ENCODE measurements at places on chromosomes 12 and 14. TPM values are rescaled to one million over a fixed set of nuclear protein-coding genes. Genes with fewer than 3 reads are reported as not detected.

Gene GALNT8
- 3.7 TPM for polyA plus RNA-seq

Gene OASL
- not detected for polyA plus RNA-seq

Gene LPAR5
- 1.1 TPM for polyA plus RNA-seq

Gene SLC17A8
- 0.06 TPM for polyA plus RNA-seq

Gene KRT2
- not detected for polyA plus RNA-seq

Gene FKBP3
- polyA plus RNA-seq: 114 TPM

Gene C14orf180
- 9.4 TPM for polyA plus RNA-seq

Gene CLEC14A
- 23.9 TPM for polyA plus RNA-seq

Gene PELI2
- 3.7 TPM for polyA plus RNA-seq

Gene SELPLG
- 3.8 TPM for polyA plus RNA-seq

Gene EMC9
- polyA plus RNA-seq: 32.1 TPM

Gene ERP27
- 0.11 TPM for polyA plus RNA-seq

- DNase-seq: no peak
Measured at GRCh38 chr14:28057359-28058296, 709.0 kb upstream of the FOXG1 start.

- no peak for DNase-seq
Measured at GRCh38 chr14:61153431-61153830, 127.7 kb downstream of the TMEM30B start.

DNA sequence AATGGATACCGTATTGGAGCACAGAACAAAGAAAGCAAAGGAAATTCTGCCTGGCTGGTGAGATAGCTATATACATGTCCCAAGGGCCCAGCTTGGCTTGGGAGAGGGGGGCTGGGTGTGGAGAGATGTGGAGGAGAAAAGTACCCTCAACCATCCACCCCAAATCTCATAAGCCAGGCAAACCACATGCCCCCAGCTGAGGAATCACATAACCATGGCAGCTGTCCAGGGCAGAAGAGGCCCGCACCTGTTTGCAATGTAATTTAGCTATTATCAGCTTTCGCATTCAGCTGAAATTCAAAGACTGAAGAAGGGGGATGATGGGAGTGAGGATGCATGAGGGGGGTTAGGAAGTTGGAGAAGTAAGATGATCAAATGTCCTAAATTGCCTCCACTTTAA, 196.1 kb downstream of the TBX5 start:
- DNase-seq: no peak

DNA sequence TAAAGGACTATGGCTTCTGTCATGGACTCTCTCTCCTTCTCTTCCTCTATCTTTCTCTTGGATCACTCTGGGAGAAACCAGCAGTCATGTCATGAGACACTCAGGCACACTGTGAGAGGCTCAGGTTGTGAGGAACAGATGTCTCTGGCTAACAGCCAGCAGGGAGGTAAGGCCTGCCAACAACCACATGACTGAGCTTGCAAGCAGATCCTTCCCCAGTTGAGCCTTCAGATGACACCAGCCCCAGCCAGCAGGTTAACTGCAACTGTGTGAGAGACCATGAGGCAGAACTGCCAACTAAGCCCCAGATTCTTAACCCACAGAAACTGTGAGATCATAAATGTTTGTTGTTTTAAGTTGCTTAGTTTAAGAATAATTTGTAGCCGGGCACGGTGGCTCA, 90.6 kb downstream of the VCPKMT start:
- no peak for DNase-seq

DNA sequence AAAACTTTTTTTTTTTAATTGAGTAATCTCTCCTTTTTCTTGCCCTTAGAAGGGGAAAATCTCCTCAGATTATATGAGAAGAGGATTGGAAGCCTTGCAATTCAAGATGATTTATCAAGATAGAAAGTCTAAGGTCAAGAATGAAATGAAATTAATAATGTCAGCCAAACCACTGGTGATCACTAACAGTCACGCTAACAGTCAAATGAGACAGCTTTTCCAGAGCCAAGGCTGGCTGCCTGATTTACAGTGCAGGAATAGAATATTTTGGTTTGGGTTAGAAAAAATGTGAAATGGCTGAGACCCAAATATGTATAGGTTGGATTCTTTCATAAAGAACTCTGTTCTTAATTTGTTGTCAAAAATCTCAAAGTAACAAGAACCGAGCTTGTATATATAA, 204.3 kb downstream of the PPM1H start:
- no peak for DNase-seq

GRCh38 chr12:124588751-124589267, 21.4 kb upstream of the NCOR2 start:
- no peak for DNase-seq

- DNase-seq: no peak
Measured at GRCh38 chr14:21652209-21652808, 1.3 kb upstream of the OR4E2 start.

GRCh38 chr14:71432334-71433110, 499.7 kb upstream of the RGS6 start:
- no peak for DNase-seq

DNA sequence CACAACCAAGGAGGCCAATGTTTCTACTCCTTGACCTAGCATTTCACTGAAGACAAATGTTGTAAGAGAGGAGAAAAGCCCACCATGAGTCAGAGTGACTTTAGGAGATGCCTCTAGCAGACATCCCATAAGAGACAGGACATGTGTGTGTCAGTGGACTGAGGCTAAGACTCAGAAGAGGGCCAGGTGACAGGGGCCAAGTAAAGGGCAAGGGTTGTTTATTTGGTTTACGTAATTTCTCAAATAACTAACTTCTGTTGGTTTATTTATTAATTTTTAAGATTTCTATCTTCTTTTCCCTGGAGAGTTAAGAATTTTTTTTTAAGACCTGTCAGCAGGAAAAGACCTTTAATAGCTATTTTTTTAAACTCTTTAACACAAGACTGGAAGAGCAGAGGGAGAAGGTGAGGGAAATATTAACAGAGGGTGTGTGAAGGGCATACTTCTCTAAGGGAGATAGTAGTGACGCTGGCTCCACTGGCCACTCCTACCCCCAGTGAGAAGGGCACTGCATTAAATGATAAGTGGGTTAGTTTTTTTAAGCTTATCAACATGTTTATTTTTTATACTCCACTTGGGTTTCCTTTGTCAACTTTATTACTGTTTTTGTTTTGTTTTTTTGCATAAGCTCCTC, 3.4 kb downstream of the PNP start:
- DNase-seq: no peak

DNA sequence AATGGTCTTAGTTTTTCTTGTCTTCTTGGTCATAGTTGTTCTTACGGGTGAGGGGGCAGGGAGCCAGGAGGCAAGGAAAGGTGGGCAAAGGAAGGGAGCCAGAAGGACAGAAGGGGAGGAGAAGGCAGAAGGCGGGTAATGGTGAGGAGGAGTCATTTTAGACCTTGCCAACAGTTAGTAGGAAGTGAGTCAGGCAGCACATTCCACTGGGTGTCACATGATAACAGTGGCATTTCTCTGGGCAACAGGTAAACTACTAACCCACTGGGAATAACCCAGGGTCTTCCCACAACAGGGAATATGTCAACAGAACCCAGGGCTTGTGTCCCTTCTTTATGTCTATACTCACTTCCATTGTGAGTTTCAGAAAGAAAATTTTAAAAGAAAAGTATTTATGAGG, 127.6 kb downstream of the SLC8A3 start:
- no peak for DNase-seq

GRCh38 chr14:65790172-65790815, 377.8 kb downstream of the FUT8 start:
- no peak for DNase-seq

GRCh38 chr14:97687944-97688630, 890.9 kb downstream of the VRK1 start:
- DNase-seq: no peak

GRCh38 chr14:26427097-26427496, 170.7 kb downstream of the NOVA1 start:
- DNase-seq: no peak

DNA sequence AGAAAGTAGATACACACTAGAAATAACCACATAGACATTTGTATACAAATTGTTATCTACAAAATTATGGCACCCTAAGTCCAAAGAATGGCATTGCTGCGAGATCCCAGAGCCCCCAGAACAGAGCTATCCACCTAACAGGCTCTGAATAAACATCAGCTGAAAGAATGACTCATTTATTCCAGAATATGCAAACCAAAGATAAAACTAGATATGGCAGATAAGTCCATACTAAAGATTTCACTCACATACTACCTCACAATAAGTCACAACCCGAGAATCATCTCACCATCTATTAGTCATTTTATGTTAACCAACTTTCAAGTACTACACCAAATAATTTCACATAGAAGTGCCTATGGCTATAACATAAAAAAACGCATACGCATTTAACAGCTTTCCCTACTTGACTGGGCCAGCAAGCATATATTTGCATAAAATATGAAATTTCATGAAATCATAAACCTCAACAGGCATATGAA, 5.6 kb downstream of the CNIH1 start:
- no peak for DNase-seq

DNA sequence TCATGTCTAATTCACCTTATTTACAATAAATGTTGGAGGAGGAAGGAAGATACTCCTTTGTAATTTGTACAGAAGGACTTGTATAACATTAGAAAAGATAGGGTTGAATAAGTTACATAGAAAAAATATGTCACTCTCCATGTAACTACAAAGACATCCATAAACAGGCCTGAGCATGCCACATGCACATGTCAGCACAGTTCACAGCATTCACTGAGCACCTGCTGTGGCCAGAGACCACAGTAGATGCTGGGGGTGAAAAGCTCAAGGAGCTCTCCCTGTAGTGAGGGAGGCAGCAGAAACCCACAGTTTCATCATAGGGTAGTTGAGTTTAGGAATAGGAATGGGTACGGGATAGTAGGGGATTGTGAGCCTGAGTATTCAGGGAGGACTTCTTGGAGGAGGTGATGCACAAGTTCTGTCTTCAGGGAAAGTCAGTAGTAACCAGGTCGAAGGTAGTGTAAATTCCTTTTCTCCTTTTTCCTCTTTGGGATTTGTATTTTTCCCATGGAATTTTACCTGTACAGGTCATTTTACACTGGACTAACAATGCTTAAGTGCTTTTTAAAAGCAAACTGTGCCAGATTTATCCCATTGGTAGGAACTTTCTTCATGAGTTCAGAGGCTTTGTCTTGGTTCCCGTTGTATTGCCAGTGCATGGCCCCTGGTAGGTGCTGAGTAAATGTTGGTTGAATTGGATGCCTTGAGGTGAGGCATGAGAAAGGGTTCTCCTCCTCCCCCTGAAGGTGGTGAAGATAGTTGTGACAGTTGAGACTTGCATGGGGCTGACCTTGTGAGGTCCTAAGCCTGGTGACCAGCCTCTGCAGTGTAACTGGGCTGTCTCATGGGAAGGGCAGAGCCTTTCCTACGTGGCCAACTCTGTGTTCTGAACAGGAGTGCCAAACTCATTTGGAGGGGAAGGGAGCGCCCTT, 20.2 kb downstream of the PRKCH start:
- no peak for DNase-seq

GRCh38 chr12:19373586-19373985, 65.7 kb upstream of the AEBP2 start:
- no peak for DNase-seq

- DNase-seq: no peak
Measured at GRCh38 chr14:83379436-83379835, 1845.8 kb upstream of the SEL1L start.

- DNase-seq: no peak
Measured at GRCh38 chr12:88035907-88036289, 6.7 kb upstream of the C12orf50 start.

All from forelimb muscle (tissue), 1 donor.